ENCODE measurements at places on chromosomes 5 and 9.

DNA sequence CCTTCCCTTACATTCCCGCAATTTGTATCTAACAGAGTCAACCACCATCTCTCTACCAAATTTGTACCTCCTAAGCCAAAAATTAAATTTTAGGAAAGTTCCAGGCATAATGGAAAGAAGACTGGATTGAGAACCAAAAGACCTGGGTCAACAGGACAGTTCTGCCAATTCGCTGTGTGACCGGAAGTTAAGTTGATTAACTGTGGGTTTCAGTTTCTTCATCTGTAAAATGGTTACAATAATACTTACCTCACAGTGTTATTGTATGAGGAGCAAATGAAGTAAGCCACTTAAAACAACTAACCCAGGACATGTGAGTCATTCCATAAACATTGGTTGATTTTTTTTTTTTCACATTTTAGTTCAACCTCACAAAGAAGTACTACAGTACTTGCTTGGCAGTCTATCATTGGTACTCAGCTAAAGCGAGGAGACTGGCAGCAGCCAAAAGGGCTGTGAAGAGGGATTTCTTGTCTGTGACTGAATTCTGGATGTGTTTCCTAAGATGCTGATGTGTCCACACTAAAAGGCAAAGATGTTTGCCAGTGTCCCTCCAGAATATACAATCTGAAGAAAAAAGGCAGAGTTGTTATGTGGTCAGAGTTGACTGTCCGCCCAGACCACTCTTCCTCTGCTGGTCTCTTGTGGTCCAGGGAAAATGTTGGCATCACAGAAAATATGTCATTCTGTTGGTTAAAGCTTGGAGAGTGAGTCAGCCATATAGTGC is 198.6 kb downstream of the TLE1 start:
- no peak for DNase-seq

DNA sequence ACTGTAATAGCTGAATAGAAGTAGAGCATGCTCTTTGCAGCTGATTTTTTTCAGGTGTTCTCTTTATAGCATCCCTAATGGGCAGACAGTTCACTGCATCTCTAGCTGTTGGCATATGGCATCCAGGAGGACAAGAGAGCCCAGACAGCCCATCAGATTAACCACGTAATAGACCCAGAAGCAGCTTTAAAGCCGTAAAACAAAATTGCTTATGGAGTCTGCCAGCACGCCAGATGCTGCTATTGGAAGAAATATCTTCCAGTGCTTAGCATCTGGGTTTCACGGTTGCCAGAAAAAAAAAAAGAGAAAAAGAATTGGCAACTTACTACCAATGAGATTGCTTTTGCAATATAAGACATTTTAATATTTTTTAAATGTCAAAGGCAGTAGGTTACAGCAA is 869.4 kb upstream of the NUDT12 start:
- no peak for DNase-seq

DNA sequence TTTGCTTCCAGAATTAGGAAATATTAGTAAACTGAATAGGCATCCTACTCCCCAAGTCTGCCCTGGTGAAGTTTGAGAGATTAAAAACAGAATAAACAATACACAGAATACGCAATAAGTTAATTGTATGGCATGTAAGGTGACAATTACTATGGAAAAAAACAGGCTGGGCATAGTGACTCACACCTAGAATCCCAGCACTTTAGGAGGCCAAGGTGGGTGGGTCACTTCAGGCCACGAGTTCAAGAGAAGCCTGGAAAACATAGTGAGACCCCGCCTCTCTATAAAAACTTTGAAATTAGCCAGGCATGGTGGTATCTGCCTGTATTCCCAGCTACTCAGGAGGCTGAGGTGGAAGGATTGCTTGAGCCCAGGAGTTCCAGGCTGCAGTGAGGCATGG is 64.2 kb upstream of the SUSD1 start:
- DNase-seq, result no peak

DNA sequence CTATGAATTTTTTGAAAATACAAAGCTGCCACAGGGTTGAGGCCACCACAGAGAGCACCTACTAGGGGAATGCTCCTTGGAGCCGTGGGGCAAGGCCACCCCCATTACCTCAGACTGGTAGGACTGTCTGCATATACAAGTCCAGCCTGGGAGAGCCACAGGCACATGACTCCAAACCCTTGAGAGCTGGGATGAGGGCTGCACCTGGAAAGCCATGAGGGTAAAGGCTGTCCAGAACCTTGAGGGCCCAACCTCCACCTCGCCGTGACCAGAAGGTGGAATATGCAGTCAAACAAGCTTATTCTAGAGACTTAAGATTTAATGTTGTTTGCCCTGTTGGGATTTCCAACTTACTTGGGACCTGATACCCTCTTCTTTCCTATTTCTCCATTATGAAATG is 69.5 kb upstream of the TSLP start:
- DNase-seq, result no peak

DNA sequence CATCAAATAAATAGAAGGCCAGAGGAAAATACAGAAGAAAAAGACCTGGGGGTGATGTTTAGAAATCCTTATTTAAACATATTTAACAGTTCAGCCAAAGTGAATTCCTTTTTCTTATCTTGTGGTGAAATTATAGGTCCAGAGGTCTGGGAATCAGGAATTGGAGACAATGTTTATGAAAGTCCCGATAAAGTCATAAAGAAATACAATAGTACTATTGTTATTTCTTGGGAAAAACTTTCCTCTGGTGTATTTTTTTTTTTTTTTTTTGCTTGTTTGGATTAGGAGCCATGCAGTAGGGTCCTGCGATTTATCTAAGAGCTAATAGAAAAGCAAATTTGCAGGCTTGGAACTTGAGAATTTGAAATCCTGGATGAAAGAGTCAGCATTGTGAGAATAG is 426 bp downstream of the C7 start:
- no peak for DNase-seq

GRCh38 chr9:118331622-118332045 is 627.4 kb downstream of the TLR4 start:
- DNase-seq, result no peak

GRCh38 chr5:107118184-107119019 is 552.3 kb downstream of the EFNA5 start:
- no peak for DNase-seq

DNA sequence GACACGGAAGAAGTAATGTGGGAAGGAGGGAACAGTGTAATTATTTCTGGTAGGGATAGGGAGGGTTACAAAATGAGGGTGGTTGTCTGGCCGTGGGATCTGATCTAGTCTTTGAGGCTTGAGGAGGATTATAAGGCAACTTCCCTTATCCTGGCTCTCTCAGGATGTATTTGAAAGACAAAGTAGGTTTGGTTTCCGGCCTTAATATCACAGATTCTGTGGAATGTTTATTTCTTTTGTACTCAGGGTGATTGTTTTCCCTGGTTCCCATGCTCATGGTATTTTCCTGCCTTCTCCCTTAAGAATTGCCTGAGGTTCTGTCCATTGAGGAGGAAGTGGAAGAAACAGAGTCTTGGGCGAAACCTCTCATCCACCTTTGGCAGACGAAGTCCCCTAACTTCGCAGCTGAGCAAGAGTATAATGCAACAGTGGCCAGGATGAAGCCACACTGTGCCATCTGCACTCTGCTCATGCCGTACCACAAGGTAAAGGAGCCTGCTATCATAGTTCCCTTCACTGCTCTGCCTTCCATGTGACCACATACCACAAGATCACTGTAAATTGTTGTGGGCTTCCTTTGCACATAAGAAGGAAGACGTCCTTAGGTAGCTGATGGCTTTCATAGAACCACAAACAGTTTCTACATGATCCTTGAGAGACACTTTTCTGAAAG is 253.8 kb downstream of the KDM4C start:
- DNase-seq, result no peak

GRCh38 chr5:54445691-54446378 is 9.7 kb upstream of the HSPB3 start:
- DNase-seq, result no peak

DNA sequence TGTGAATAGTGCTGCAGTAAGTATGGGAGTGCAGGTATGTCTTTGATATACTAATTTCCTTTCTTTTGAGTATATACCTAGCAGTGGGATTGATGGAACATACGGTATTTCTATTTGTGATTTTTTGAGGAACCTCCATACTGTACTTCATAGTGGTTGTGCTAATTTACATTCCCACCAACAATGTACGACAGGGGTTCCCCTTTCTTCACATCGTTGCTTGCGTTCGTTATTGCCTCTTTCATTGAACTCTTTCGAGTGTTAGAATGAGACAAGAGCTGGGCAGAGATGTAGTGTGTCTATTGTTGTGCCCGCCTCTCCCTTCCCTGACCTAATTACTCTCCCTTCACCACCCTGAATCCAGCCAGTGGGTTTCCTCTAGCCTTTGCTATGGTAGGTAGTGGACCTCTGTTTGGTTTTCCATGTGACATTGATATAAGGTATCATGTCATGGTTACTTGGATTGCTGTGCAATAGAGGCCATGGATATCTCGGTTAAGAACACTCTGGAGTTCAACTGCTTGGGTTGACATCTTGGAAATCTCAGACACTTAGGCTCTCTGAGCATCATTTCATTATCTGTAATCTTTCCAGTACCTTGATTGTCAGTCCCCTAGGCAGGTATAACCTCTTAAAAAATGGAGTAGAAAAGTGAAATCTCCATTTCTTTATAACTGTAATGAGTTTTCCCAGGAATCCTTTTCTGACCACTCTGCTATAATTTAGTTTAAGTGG is 19.5 kb downstream of the AOPEP start:
- DNase-seq, result no peak

DNA sequence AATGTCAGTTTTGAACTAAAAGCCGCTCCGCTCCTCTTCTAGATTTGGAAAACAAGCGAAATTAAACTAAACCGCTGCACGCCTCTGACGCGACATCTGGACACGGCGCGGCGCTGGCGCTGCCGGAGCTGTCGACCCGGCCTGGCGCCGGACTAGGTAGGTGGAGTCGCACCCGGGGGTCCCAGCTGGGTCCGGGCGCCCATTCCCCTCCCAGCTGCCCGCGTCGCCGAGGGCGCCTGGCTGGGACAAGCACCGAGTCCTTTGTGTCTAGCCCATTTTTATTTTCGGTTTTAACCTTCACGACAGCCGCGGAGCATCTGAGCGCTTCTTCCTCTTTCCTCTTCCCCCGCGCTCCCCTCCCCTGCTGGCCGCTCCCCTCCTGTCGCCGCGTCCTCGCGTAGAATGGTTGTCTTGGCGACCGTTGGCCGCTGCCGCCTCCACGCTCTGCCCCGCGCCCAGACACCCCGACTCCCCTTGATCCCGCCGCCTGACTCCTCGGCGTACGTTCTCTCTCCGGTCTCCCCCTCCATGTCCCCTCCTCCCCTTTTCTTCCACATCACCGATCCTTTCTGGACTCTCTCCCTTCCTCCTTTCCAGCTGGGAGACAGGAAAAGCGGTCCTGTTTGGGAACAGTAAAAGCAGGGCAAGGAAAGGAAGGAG is 545 bp downstream of the CDKN2B-AS1 start:
- peak; percentile 50 for DNase-seq

DNA sequence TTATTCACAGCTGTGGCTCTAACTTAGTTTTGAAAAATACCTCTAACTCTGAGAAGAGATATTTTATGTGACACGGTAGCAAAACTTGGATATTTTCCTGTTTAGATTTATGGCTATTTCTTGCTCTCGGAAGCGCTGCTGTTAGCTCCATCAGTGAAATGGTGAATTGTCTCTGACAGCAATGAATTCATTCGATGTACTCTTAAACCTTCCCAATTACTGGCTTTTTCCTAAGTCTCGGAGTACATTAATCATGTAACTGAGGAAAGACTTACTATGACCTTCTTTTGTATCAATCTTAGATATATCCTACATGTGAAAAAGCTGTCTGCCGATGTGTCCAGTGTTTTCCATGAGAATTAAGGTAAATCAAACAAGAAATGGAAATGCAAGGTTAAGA is 613.0 kb downstream of the KIF4B start:
- no peak for DNase-seq

- DNase-seq, result no peak
Observed at GRCh38 chr5:133066045-133066444, 14.2 kb downstream of the HSPA4 start.

- DNase-seq, result no peak
Observed at GRCh38 chr5:157548513-157549282, 26.9 kb downstream of the ADAM19 start.

GRCh38 chr9:101332362-101332761 is 52.4 kb downstream of the BAAT start:
- DNase-seq, result no peak

- no peak for DNase-seq
Observed at GRCh38 chr5:124634228-124634739, 112.2 kb downstream of the ZNF608 start.

DNA sequence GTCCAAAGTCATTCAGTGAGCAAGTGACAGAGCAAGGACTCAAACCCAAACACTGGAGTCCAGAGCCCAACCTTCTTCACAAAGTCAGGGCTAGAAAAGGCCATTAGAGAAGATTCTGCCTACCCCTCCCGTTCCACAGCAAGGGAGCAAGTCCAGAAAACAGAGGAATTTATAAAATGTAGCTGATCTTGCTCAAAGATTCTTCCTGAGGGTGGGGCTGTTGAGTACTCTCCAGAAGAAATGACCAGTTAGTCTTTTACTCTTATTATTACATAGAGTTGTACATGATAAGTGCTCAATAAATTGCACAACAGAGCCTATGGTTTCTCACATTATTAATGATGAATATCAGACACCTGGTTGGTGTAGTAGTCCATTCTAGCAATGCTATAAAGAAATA is 39.3 kb upstream of the HMHB1 start:
- no peak for DNase-seq

DNA sequence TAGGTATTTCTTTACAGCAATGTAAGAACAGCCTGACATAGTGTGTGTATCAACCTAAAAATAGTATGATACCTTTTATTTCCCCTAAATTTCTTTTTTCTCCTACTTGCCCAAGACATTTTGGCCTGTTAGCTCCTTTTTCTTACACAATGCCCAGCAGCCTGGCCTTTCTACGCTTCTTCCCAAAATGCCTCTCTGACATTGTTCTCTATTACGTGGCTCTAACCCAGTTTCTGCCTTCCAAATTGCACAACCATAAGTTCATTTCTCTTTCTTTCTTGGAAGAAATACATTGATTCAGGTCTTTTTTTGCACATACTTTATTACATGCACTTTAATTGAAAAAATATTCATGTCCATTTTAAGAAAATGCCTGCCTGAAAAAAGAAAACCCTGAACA is 408.2 kb downstream of the PRR16 start:
- no peak for DNase-seq

- no peak for DNase-seq
Observed at GRCh38 chr9:86545090-86545489, 190.9 kb upstream of the TUT7 start.

GRCh38 chr5:150700246-150700593 is 642 bp downstream of the RBM22 start:
- DNase-seq, result no peak

DNA sequence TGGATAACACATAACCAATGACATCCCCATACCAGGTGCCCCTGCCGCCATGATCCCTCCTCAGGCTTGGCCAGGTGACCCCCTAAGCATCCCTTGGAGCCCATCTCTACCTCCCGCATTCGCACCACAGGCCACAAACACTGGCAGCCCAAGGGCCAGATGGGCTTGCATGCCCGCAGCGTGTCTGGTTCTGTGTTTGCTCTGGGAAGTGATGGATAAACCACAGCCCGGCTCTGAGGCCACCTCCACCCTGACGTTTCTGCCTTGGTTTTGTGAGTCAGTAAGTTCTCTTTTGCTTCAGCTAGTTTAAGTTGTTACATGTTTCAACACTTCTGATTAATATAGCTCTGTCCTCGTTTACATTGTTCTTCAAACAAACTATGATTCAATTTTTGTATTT is 172.4 kb upstream of the PHYKPL start:
- DNase-seq, result no peak

GRCh38 chr9:116543731-116544400 is 143.2 kb upstream of the TRIM32 start:
- DNase-seq, result no peak
